ENCODE measurements at places on chromosomes 4 and X. TPM values are rescaled to one million over a fixed set of nuclear protein-coding genes. Genes with fewer than 3 reads are reported as not detected.

The CT45A3 gene
- total RNA-seq: not detected

The CXCL9 gene
- total RNA-seq: not detected

The NONO gene
- total RNA-seq: 472 TPM

The FANCB gene
- 1.6 TPM for total RNA-seq

The ADH4 gene
- not detected for total RNA-seq

The PLP2 gene
- 128 TPM for total RNA-seq

The NPNT gene
- not detected for total RNA-seq

The PAGE5 gene
- total RNA-seq: not detected

The AFP gene
- total RNA-seq: not detected
